CD4-positive, alpha-beta memory T cell (primary cell): ENCODE measurements at places on chromosomes 1 and 21. TPM values are rescaled to one million over a fixed set of nuclear protein-coding genes. Genes with fewer than 3 reads are reported as not detected.

SPOCD1 gene
- total RNA-seq = 0.61 TPM

CFAP298 gene
- total RNA-seq = 39.1 TPM

IQGAP3 gene
- total RNA-seq = not detected

CRB1 gene
- 0.55 TPM for total RNA-seq

CD244 gene
- total RNA-seq = not detected

HHIPL2 gene
- total RNA-seq = 0.75 TPM

DNA sequence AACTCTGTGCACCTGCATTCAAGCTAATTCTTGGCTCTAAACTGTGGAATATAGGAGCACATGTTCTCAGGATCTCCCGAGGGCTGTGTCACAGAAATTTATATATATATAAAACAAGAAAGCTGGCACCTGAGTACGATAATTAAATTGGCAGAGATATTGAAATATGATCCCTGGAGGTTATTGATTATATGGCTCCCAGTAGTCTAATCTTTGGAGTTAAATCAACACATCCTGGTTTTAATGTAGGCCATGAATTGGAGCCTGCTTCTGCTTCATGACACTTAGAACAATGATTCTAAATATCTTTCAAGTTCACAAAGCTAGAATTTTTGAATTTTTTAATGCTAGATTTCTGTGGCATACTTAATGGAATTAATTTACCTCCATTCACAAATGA is 84.3 kb downstream of the CTH start:
- no peak for DNase-seq

DNA sequence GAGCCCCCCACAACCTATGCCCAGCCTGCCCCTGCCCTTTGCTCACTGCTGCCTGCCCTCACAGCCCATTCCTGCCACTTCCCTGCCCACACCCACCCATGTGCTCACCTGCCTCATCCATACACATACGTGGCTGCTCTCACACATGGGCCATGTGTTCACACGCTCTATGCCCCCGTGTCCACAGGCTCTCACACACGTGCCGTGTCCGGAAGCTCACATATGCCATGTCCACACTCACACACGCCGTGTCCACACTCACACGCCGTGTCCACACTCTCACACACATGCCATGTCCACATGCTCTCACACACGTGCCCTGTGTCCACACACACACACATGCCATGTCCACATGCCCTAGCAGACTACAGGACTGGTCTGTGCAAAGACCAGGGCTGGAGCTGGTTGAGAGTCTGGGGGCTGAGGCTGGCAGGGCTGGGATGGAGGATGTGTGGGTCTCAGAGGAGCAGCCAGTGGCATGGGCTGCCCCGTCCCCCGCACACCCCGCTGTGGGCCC is 583 bp upstream of the RNF223 start:
- no peak for DNase-seq

- DNase-seq = no peak
Observed at GRCh38 chr21:25103500-25104207, 503.6 kb downstream of the MRPL39 start.

DNA sequence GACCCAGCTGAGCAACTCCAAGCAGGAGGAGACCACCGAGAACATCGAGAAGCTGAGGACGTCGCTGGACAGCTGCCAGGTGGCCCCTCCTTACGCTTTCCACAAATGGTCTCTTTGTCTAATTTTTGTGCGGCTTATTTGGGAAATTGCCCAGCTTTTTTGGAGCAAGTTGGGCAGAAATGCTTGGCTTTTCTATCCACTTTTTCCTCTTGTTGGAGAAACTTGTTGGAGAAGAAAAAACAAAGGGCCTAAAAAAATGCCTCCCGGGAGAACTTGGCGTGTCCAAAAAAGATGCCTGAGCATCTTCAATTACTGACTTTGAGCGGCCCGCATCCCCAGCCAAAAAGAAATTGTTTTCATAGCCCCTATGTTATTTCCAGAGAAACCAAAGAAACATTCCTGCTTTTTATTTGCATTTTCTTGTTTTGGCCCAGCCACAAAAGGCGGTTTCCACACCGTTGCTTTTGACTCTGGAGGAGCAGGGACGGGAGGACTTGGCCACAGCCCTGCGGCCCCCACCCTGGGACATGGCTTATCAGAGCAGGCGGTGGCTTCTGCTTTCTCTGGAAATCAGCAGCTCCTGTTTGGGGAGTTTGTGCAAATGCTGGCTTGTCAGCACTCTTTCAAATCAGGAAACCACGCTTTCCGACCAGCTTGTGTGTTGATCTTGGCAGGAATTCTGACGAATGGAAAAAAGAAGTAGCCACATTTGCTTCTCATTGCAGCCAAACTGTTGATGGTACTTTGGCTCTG is 81.2 kb upstream of the EFHD2 start:
- DNase-seq = no peak

DNA sequence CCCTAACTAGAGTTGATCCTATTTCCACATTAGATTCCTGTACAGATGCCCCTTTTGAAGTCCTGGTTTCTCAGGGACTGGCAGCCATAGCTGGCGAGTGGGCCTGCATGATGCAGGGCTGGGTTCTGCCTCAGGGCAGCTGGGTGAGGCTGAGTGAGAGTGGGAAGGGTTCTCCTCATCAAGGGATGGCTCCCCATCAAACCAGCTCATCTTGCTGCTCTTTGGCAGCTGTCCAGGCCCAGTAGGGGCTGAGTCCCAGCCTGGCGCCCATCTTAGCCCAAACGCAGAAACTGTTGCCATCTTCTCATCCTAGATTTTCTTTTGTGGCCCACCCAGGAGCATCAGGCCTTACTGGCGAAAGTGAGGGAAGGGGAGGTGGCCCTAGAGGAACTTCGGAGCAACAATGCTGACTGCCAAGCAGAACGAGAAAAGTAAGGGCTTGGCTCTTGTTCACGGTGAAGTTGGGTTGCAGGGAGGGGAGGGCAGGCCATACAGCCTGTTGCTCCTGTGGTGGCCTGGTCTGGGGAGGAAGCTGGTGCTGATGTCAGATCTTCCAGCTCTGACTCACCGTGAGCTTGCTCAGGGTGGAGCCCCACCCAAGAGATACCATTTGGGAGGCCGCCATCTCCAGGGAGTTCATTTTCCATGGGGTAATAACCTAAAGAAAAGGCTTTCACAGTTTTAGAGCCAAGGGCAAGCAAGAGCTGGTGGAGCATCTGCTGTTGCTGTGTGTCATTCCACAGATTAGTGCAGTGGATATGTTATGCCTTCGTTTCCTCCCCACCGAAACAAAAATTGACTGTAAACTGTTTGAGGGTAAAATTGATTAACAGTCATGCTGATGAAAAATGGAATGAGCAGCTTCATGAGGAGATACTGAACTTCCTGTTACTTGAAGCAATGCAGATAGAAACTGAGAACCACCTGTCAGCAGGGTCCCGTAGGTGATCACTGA is 34.7 kb downstream of the TUFT1 start:
- no peak for DNase-seq

GRCh38 chr1:63487336-63488065 is 35.5 kb downstream of the ITGB3BP start:
- DNase-seq = no peak

DNA sequence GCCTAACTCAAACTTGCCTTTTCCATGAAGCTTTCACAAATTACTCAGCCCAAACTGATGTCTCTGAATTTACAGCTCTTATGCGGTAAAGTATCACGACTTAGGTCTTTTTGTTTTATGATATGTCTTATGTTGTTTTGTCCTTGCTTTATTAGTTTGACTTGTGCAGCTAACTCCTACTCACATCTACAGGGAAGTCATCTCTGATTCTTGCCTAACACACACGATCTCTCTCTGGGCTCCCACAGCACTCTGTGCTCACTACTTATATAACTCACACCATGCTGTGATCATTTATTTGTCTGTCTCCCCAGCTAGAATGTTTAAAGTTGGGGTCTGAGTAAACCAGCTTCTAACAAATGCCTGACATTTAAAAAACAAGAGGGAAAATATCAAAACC is 9.3 kb upstream of the PI4KB start:
- DNase-seq = no peak
